ENCODE measurements at places on chromosomes 2 and 18.

- no peak for DNase-seq
Observed at GRCh38 chr2:86752934-86753333, 32.8 kb downstream of the RMND5A start.

GRCh38 chr18:61554117-61554776 lies 221.0 kb downstream of the CDH20 start:
- peak; percentile 48 for DNase-seq

- DNase-seq = no peak
Observed at GRCh38 chr2:96923810-96924774, 54.2 kb upstream of the SEMA4C start.

GRCh38 chr2:27766287-27766661 lies 5.2 kb upstream of the MRPL33 start:
- DNase-seq = no peak

DNA sequence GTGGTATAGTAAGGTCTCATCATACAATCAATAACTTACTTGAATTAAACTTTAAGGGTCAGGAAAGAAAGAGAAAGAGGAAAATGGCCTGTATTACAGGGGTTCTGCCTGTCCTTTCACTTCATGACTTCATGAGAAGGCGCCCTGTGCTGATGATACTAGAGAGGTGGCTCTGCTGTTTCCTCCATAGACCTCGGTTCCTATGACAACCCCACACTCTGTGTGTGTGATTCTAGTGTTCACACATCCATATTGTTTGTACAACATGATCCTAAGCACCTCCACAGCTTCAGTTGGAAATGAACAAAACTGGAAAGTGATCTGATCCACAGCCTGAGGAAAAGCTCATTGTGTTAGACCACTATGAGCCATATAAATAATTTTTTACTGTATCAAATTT lies 7.0 kb upstream of the REEP1 start:
- DNase-seq = no peak

DNA sequence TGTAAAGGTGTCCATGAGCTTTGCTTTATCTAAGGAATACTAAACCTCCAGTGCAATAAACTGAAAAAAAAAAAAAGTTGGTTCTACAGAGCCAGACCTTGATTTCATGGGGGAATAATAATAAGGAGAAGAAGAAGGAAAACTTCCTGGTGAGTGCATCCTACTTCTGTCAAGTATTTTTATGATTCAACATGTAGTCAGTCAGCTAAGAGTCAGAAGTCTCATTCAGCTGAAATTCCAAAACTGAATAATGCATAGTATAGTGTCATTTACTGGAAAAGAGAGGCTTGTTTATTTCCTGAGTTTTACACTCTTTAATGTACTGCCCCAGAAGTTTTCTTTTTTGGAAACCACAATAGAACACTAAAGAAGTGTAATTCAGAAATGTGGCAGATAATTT lies 77.8 kb upstream of the TACR1 start:
- DNase-seq = no peak

DNA sequence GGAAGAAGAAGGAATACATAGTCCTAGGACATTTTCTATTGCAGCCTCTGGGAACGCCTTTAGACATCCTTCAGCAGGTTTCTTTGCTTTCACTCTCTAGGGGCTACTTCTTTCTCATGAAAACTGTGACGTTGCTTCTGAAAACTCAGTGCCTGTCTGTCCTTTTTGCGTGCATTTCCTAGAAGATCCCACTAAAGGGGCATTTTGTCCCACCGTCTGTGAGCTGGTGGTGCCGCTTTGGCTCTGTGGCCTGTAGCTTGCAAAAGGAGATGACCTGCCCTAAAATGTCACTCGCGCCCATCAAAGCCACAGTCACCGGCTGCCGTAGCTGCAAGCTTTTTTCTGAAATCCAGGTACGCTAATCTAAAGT lies 579 bp downstream of the STAT4 start:
- DNase-seq = no peak

GRCh38 chr18:54284535-54284934 lies 15.2 kb downstream of the POLI start:
- DNase-seq = no peak

GRCh38 chr2:68091439-68092034 lies 28.7 kb upstream of the C1D start:
- no peak for DNase-seq

GRCh38 chr2:8080063-8080462 lies 601.8 kb upstream of the ID2 start:
- DNase-seq = no peak

- no peak for DNase-seq
Observed at GRCh38 chr2:158823486-158824237, 28.5 kb downstream of the DAPL1 start.

- no peak for DNase-seq
Observed at GRCh38 chr2:129301431-129301913, 678.0 kb upstream of the RAB6C start.

- DNase-seq = no peak
Observed at GRCh38 chr18:48959921-48960920, 9.5 kb upstream of the SMAD7 start.

- DNase-seq = no peak
Observed at GRCh38 chr2:133420788-133421187, 147.5 kb downstream of the NCKAP5 start.

GRCh38 chr18:7177116-7177744 lies 53.7 kb upstream of the LRRC30 start:
- no peak for DNase-seq

- DNase-seq = no peak
Observed at GRCh38 chr2:176122683-176123410, at the start of gene HOXD9. Gene HOXD9 (plus strand): TSS chr2:176122719. CDS start chr2:176122769, 50 bp downstream.

GRCh38 chr2:43890855-43891254 lies 52.1 kb downstream of the ABCG8 start:
- DNase-seq = no peak

DNA sequence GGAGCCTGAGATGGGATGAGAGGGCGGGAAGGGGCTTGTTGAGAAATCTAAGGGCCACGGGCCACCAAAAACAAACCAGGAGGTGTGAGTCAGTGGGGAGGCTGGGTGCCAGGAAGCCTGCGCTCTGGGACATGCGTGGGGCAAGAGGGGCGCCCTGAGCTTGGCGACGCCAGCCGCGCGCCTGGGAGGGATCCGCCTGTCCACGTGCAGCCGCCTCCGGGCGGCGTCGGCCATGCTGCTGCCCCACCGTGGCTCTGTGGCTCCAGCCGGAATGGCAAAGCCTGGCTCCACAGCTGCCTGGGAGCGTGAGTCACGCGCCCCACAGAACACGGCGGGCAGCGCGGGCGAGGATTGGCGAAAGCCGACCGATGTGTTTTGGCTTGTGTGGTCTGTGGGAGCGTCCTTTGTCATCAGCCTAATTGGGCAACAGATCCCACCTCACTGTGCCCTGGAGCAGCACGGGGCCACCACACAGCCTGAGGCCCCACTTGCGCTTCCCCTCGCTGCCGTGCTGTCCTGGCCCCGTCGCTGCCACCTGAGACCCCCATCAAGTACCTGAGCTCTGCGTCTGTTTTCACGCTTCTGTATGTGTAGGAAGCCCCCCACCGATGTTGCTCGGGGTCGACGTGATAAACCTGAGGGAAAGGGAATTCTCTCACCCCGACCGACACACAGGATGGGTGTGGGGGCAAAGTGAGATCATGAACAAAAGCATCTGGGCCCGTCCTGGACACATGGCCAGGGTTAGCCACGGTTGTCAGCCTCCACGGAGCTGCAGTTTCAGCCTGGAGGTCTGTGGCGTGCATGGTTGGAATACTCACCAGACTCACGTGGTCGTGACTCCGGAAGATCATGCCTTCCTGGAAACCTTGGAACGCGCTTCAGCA lies 80.5 kb downstream of the NFATC1 start:
- DNase-seq = peak; percentile 26

- no peak for DNase-seq
Observed at GRCh38 chr2:236360496-236360895, 96.3 kb upstream of the ASB18 start.

DNA sequence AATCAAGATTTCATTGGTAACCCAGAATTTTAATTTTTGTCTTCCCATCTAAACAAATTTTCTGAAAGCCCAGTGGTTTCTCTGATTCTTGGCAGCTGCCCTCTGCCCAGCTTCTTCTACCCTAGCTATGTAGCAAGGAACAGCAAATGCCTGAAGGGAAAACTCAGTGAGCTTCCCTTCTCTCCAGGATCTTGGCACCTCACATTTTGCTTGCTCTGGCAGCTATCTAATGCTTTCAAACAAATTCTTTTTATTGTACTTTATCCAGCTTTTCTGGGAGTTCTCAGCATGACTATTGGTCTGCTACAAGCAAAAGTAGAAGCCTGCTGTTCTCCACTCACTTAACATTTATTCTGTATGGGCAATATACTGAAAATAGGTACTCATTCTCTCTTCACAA lies 18.3 kb upstream of the GFPT1 start:
- no peak for DNase-seq

DNA sequence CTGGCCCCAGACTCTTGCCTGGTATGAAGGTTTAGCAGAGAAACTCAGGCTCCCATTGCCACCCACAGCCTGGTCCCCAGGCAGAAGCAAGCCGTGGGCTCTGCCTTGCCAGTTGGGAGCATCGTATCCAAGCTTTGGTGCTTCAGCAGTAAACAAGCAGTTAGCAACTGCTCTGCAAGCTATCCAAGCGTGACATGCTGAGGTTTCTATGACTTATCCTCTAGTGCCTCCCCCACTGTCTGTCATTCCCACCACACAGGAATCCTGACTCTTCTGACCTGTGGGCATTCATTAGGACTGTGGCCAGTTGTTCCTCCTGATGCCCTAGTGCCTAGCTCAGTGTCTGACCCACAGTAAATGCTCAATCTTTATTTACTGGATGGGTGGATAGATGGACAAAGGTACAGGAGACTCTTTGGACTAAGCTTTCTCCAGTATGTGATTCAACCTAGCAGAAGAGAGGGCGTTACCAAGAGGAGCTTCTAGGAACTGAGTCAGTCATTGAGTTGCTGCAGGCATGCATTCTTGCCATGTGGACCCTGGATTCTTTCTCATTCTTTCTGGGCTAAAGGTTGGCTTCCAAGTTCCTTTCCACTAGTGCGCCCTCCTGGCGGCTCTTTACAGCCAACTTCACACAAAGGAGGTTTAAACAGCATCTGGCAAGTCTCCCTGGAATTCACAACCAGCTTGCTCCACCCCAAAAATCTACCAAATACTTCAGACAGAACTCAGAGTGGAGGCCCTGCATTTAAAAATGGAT lies 40.6 kb upstream of the MRPL19 start:
- DNase-seq = peak; percentile 59

GRCh38 chr2:127561371-127561770 lies 25.9 kb downstream of the MYO7B start:
- no peak for DNase-seq

DNA sequence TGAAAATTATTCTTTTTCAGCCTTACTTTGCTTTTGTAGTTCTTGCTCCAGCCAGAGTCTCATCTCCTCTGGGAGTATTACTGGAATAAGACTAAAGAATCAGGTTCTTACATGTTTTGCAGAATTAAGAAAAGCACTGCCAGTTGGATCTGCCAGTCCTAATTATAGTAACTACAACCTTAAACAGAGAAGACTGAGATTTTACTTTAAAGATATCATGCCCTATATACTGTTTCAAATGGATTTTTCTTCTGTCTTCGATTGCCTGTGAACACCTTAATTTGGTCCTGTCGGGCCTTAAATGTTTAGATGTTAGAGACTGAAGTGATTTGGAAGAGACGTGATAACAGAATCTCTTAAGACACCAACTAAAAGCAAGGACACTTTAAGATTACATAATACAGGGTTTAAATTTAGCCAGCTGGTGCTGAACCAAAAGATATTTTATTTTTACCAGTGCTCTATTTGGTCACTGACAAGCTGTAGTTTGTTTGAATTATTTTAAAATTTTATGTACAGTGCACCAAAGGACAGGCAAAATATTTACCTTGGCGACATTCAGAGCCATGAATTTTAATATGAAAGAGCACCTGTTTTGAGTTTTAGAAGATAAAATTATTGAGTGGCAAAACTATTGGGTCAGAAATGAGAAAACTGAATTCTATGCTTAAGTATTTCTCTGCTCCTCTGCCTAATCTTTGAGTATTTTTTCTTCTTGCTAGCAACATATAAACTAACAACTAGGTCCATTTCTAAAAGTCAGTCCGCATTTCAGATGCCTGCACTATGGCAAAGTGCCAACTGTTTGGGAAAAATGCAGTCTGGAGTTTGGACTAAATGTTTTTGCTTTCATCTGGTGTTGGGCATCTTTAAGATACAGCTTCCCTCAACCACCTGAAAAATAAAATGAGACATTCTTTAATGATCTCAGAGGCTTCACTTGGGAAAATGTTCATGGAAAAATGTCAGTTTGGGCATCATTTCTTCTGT lies 300.0 kb downstream of the XIRP2 start:
- DNase-seq = no peak

DNA sequence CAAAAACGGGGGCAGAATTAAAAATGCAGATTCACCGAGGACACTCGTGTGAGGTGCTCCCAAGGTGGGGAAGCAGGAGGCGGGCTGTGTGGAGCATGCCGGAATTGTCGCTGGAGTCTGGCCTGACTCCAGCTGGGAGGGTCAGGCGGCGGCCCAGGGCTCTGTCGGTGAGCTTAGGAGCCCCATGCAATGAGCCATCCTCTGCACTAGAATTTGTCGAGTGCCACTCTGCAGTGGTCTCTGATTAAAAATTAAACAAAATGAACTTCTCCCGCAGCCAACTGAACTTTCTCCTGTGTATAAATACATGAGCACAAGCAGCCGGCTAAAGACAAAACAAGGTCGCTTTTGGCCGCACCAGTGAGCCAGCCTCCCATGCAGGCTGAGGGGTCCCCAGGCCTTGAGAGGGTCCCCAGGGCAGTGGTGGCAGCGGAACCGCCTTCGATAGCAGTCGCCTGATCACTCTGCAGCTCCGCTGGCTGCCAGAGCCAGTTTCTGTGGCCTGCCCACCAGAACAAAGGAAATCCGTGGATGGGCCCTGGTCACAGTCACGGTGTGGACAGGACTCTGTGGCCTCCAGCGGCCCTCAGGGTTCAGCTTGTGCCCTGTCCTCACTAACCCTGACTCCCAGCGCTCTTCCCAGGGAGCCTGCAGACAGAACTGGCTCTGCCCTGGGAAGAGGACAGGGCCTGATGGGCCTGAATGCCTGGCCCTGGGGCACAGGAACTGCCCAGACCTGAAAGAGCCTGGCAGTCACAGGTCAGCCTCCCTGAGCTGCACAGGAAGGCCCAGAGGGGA lies 201.3 kb downstream of the EIPR1 start:
- peak; percentile 39 for DNase-seq

DNA sequence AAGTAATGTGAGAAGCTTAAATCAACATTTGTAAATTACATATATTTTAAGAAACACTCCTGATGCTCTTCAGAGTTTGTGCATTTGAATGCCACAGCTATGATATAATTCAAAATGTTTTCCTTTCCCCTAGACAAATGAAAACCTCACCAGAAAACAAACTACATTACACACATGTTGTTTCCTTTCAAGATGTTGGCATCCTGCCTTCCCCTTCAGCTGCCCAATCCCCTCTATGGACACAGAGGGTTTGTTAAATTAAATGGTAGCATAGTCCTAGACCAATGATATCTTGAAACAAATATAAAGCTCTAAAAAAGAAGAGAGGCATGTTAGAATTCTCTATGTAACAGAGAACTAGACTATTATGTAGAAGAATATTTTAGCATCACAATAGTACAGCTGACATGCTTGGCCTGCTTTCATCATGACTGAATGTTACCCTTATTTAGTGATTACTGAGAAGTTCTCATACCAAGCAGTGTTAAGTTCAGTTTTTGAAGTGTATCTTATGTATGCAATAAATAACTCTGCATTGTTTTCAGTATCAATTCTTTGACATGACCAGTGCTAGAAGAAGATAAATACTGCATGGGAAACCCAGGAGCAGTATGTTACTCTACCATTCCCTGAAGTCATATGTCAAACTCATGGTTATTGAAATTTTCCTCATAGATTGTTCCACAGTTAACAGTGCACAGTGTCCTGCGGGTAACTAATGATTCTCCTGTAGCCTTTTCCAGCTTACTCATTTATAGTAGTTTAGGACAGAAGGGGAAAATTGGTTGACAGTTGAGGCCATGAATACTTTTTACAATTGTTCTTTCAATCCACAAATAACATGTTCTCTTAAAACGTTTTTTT lies 316.3 kb upstream of the KCNJ3 start:
- no peak for DNase-seq
